Activated effector memory CD4-positive, alpha-beta T cell treated with Interleukin-2 at 50 U/mL for 16 hours (primary cell): ENCODE measurements at places on chromosomes 1 and 21.
A peak's percentile ranks its signal among the peaks of the same experiment; 100 is the strongest.

DNA sequence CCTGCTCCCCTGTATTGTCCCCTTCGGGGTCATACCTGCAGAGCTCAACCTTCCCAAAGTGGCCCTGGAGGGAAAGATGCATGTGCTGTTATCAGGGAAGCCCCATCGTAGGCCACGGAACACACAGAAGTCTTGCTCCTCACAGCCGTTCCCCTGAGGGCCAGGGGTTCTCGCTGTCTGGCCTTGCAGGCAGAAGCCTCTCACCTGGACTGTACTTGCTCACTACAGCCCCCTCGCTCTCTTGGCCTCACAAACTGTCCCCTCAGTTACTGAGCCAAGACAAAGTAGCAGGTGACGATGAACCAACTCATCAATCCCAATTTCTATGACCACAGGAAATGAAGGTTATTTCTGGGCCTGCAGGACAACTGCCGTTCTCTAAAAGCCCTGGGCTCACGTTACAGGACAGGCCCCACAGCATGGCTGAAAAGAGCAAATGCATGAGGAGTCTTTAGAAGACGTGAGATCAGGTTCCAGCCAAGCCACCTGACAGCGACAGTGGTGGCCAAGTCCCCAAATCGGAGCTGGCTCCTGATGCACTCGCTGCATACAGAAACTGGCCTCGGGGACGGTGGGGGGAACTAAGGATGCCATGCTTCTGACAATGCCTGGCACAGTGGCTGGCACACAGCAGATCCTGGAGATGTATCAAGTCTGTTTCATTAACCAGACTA is 95.0 kb downstream of the RAVER2 start:
- DNase-seq, result no peak

GRCh38 chr1:147185432-147185831 is 13.2 kb upstream of the PRKAB2 start:
- no peak for DNase-seq

GRCh38 chr1:160858507-160858906 is 4.2 kb downstream of the CD244 start:
- no peak for DNase-seq

DNA sequence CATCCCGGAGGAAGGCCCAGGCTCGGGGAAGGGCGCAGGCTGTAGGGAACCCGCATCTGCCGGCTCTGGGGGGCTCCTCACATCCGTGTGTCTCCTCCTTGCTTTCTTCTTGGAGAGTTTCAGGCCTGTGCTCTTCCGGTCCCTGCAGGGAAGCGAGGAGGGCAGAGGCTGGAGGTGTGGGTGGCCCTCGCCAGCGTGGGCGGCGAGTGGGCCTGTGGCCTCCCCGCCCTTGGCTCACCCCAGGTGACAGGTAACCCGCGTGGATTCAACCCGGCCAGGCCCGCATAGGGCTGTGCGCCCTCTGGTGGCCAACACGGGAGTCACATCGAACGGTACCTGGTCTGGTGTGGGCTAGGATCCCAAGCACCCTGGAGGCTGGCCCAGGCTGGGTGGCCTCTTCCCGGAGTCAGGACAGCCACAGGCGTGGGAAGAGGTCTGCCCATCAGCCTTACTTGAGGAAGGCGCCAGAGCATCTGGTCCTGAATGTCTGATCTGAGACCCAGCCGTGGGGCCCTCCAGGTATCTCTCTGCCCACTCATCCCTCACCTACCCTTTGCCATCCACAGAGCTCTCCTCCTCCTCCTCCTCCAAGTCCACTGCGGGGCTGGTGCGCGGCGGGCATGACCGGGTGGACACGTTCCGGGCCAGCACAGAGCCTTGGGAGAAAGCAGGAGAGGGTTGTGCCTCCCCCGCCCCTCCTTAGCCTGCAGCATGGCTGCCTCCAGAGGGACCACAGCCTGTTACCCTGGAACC is 9.6 kb upstream of the TNFRSF25 start:
- peak; percentile 75 for DNase-seq

GRCh38 chr21:24824209-24824608 is 783.1 kb downstream of the MRPL39 start:
- DNase-seq, result no peak

DNA sequence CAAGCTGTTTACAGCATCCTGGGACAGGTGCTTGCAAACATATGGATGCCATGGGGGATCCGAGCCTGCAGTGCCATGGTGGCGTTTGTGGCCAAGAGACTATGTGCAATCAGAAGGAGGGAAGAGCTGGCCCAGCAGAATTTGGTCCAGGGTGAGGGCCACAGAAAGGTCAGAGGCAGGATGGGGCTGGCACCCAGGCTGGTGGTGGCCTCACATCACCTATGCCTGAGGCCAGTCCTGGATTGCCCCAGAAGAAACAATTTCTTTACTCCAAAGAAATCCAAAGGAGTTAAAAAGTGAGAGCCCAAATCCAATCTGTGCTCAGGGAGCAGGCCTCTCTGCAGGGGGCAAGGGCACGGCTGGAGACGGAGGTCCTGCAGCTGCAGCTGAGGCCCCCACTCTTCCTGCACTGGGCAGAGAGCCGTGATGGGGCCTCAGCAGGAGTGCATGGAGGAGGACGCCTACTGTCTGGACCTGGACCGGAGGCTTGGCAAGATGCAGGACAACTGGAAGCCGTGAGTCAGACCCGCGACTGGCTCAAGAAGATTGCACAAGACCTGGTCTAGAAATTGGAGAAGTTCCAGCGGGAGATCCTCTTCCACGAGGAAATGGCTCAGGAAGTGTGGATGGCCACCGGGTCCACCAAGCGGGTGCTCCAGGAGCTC is 163.5 kb downstream of the RYR2 start:
- DNase-seq, result no peak

DNA sequence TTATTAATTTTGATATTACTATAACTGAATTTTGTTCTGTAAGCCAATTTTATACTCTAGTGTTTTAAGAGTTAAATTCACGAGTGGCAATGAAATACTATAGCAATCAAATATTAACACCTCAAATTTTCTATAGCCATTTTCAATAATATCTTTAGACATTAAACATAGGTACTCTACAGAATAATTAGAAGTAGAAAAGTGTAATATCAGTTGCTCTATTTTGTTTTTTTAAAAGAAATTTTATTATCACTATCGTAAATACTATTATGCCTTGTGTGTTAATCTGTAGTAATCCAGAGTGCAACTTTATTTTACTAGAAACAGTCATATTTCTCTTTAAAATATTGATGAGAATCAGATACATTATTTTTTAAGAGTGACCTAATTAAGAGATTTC is 691.2 kb downstream of the USP25 start:
- no peak for DNase-seq

DNA sequence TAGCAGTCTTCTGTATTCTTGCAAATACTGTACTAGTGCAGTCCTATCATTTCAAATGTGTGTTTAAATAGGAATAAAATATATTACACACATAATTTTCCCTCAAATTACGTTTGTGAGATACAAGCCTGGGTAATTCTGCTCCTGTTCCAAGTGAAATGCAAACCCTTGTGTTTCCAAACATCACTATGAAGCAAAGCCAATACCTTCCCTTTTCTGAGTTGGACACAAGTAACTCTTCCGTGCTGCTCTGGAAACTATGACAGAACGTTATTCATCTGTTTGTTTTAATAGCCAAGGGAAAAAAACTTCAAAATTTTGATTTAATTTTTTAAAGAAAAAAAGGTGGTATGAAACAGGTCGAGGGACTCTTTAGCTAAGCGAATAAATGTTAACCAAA is 73.7 kb upstream of the UBE2U start:
- DNase-seq, result no peak

DNA sequence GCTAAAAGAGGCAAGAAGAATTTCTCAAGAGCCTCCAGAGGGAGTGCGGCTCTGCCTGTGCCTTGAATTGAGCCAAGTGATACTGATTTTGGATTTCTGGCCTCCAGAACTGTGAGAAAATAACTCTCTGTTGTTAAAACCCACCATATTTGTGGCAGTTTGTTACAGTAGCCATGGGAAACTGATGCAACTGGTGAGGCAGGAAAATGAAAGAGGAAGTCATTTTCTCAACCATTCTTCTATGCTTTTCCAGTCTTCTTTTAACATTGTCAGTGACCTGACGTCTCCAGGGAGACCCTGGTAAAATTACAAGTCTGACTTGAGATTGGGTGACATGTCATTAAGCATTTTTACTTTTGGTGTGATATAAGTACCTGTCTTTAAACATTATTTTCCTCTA is 5.8 kb downstream of the OR6P1 start:
- DNase-seq, result no peak

- DNase-seq, result no peak
These were observed 808 bp upstream of the SERINC2 start for GRCh38 chr1:31412205-31412604.

- no peak for DNase-seq
These were observed 420.9 kb upstream of the CAMK1G start for GRCh38 chr1:209162651-209163050.

DNA sequence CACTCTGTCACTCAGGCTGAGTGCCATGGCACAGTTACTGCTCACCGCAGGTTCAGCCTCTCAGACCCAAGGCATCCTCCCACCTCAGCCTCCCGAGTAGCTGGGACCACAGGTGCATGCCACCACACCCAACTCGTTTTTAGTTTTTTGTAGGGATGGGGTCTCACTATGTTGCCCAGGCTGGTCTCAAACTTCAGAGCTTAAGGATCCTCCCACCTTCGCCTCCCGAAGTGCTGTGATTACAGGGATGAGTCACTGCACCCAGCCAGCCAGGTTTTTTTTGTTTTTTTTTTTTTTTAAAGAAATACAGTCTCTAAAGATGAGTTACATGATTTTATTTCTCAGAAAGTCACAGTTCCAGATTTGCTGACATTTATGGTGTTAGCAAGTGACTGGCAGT is 29.0 kb downstream of the BACE2 start:
- DNase-seq, result no peak

DNA sequence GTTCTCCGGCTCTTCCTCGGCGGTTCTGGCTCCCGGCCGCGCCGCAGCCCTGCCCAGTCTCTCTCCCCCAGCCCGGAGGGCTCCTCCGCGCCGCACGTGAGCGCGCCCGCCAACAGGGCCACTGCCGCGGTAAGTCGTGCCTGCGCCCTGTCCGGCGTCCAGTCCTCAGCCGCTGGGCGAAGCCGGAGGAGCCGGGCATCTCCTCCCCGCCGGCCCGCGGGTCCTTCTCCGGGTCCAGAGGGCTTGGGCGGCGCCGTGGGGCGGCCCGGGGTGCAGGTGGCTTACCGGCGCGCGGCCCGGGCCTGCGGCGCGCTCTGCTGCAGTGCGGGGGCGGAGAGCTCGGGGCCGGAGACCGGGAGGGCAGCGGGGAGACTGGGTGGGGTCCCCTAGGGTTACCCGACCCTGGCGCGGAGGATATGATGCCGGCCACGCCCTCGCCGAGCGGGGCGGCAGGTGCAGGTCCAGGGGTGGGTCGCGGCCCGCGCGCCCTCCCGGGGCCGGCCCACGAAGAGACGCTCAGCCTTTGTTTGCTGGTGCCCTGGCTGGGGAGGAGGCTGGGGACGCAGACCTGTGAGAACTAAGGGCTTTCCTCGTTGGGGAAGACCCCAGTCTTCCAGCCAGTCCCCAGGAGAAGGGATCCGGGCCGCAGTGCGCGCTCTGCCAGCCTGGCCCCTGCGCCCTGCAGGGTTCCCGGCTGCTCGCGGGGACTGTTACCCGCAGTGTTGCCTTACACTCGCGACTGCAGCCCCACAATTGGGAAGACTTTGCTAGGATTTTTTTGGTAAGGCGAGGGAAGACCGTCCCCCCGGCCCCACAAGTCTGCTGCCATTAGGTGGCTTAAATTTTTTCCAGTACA is at the start of gene DOP1B:
Gene DOP1B (plus strand): TSS at position 10 of the 856 bp plus-strand sequence. CDS start 7,910 bp downstream, outside the sequence.
- DNase-seq, result no peak

- no peak for DNase-seq
These were observed 430.6 kb upstream of the DAB1 start for GRCh38 chr1:57854436-57854835.

- no peak for DNase-seq
These were observed 355.5 kb downstream of the LMO4 start for GRCh38 chr1:87684194-87684593.

DNA sequence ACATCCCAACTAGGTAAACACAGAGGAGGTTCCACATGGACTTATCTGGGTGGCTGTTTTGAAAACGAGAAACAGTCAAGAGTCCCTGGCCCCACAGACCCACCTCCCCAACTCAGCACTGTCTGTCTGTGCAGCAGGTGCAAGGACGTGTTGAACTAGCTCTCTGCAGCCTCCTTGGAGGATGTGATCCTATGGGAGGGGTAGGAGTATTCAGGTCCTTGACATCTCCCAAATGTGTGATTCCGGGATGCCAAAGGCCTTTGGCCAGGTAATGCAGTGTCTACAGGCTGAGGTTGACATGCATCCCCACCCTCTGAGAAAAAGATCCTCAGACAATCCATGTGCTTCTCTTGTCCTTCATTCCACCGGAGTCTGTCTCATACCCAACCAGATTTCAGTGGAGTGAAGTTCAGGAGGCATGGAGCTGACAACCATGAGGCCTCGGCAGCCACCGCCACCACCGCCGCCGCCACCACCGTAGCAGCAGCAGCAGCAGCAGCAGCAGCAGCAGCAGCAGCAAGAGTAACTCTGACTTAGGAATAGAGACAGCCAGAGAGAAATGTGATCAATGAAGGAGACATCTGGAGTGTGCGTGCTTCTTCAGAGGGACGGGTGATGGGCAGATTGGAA is 151.6 kb upstream of the CAMK1G start:
- no peak for DNase-seq
